Hippocampal formation (tissue), 2 donors: ENCODE measurements at places on chromosomes 6 and 20.

- DNase-seq = no peak
Measured at GRCh38 chr20:47960769-47961541, 175.7 kb upstream of the SULF2 start.

DNA sequence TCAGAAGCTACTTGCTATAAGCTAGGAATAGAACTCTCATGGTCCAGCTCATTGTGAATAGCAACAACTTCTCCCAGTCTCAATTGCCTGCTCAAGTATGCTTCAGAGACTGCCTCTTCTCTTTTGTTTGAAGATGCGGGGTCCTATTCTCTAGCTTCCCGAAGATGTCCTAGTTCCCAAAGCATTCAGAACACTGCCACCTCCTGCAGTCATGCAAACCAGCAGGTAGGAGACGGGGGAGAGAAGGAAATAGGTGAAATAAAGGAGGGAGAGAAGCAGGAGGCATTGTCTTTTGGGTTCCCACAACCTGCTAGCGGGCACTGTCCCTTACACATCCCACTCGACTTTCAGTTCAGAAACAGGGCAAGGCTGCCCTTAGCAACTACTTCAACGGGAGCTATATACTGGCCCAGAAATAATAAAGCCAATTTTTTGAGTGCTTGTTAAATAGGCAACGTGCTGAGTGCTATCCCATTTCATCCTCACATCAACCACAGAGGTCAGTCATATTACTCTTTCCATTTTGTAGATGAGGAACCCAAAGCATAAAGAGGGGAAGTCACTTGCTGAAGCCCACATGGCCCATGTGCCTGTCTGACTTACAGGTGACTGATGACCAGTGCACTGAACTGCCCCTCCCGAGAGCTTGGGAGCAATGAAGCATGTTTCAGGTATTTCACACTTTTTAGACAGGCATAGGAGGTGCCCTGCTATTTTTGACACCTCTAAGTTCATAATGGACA is 61.9 kb upstream of the ATXN1 start:
- DNase-seq = no peak

- DNase-seq = no peak
Measured at GRCh38 chr20:19112828-19113227, 99.6 kb upstream of the SLC24A3 start.

DNA sequence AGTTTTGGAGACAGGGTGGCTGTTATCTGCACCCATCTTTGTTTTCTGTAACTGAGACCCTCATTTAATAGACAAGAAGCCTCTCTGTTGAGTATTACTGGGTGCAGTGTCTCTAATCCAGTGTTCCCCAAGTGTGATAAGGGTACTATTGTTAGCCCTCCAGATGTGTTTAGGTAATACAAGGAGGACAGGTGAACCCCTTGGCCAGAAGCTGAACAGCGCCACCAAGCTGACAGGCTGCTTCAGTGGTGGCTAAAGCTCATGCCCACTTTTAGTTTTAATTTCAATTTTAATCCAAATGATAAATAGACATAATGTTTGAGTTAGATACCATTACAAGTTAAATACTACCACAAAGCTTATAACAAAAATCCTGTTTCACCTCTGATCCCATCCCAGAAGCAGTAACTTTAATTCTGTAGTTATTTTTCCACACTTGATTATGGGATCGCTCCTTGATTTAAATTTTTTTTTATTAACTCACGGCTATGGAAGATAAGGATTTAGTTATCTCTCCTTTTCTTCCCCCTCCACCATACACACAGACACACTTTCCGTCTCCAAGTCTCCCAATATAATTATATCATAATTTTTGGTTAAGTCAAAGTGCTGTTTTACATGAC is 8.4 kb upstream of the STK35 start:
- no peak for DNase-seq

- DNase-seq = no peak
Measured at GRCh38 chr6:155955038-155955437, 499.4 kb upstream of the NOX3 start.

GRCh38 chr20:31923388-31924331 is 28.2 kb downstream of the PDRG1 start:
- no peak for DNase-seq

GRCh38 chr6:93293460-93293859 is 125.9 kb downstream of the EPHA7 start:
- no peak for DNase-seq

- DNase-seq = no peak
Measured at GRCh38 chr6:30042476-30042875, 18.6 kb upstream of the POLR1H start.

DNA sequence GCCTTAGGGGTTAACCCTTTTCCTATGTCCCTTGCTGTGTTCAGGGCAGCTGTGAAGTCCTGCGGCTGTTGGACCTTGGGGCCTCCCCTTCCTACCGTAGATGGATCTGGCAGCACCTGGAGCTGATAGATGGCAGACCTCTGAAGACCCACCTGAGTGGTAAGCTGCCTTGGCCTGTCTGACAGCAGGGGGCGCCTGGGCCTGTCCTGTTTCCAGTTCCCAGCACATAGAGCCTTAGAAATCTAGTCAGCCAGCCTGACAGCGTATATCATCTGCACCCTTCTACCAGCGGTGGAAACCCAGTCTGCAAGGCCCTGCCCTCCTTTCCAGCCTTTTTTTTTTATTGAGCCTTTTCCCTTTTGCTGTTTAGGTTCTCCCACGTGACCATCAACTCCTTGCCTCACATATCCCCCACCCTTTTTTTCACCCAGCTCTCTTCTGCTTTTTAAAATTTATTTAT is 26.6 kb downstream of the CNBD2 start:
- peak; percentile 28 for DNase-seq

DNA sequence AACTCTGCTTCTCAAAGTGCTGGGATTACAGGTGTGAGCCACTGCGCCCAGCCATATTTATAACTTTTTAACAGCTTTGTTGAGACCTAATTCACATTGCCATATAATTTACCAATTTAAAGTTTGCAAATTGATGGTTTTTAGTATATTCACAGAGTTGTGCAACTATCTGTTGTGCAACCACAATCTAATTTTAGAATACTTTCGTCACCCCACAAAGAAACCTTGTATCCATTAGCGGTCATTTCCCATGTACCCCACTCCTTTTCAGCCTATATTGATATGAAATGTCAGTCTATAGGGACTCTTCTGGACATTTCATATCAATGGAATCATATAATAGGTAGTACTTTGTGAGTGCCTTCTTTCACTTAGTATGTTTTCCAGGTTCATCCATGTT is 55.8 kb downstream of the FOXO3 start:
- DNase-seq = no peak

GRCh38 chr20:55269913-55270312 is 735.4 kb downstream of the CBLN4 start:
- DNase-seq = no peak

- DNase-seq = no peak
Measured at GRCh38 chr6:106474466-106474865, 113.9 kb downstream of the CRYBG1 start.

DNA sequence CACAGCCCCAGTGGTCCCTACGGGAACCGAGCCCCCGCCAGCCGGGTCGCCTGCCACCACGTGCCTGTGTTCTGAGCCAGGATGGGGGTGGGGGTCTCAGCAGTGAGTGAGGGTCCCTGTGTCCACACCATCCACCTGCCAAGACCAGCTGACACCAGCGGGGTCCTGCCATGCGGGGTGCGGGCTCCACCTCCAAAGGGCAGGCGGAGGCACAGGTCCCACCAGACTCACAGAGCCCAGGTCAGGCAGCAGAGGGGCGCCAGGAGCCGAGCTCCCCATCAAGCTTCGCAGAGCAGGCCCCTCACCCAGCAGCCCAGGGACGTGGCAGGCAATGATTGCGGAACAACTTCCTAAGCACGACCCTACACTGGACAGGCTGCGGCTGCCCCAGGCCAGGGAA is 50.5 kb downstream of the KCNQ2 start:
- no peak for DNase-seq

GRCh38 chr6:34110610-34111009 is 35.3 kb downstream of the GRM4 start:
- no peak for DNase-seq

GRCh38 chr6:169545982-169546381 is 155.8 kb downstream of the WDR27 start:
- DNase-seq = no peak

DNA sequence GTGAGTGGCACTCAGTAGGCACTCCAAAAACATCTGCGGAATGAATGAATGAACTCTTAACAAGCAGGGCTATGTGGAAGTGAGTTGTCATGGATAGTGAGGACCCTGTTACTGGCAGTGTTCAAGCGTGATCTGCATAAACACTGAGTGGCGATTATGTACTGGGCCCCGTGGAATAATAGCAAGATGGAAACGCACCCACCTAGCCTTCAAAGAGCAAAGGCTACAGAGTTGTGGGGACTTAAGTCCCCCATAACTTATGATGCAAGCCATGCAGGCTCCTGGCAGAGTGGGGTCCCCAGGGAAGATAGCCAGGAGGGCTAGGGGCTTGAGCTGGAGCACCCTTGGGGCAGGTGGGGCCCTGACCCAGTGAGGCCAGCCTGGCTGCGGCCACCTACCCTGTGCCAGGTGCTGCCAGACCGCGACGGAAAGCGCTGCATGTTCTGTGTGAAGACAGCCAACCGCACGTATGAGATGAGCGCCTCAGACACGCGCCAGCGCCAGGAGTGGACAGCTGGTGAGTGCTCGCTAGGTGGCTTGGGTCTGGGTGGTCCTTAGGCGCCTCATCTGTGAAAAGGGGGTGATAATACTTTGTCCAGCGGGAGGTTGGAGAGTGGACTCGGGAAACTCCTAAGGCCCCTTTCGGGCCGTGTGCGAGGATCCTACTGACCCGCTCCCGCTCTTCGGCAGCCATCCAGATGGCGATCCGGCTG is 20.0 kb downstream of the DEF6 start:
- DNase-seq = no peak

DNA sequence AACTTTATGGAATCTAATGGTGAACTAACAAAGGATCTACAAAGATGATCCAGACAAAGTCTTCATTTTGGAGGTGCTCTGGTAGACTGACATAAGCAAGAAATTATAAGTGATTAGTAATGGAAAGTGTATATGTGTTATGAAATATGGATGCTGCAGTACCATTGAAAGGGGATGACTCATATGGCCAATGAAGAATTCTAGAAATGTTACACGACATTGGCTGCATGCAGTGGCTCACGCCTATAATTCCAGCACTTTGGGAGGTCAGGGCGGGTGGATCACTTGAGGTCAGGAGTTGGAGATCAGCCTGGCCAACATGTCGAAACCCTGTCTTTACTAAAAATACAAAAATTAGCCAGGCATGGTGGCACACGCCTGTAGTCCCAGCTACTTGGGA is 23.5 kb downstream of the CFAP206 start:
- DNase-seq = no peak

GRCh38 chr20:43960231-43960630 is 45.6 kb downstream of the TOX2 start:
- DNase-seq = no peak

GRCh38 chr6:69027861-69028260 is 392.8 kb downstream of the ADGRB3 start:
- DNase-seq = no peak

- peak; percentile 76 for DNase-seq
Measured at GRCh38 chr20:33674294-33675135, at the start of gene NECAB3. Gene NECAB3, minus strand, starts transcription at chr20:33674428. Its CDS starts 76 bp downstream, at chr20:33674352.

GRCh38 chr6:165389534-165389933 is 80.1 kb upstream of the C6orf118 start:
- no peak for DNase-seq

DNA sequence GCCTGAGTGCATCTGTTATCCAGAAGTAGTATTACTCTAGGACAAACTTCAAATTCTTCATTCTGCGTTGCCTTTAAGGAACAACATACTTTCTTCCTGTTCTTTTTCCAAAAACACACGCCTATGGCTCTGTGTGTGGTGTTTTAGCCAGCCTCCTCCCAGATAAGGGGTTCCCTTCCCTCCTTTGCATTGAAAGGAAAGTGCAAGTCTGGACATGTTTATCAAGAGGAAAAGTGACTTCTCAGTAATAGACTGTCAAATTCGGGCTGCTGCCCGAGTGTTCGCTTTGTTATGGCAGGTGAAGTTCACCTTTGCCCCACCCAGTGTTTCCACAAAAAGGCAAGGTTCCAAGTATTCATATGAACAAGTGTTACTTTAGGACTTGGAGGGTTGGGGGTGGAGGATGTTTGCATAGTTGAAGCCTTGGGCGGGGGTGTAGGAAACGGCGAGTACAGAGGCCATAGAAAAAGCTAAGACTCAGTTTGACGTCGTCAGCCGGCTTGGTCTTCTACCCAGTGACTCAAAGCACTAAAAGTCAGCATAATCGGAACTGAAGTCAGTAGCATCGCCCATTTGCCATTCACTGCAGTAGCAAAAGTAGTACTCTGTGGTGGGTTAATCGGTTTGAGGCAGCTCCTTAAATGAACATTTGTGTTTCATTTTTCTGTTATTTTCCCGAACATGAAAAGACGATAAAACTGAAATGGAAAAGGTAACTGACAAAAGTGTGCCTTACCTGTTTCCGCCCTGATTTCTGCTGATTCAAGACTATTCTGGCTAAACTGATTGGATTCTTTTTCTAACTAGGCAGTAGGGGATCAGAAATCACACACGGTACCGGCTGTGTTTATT is 12.5 kb downstream of the PRDM1 start:
- no peak for DNase-seq

GRCh38 chr6:154112181-154112809 is 73.3 kb downstream of the OPRM1 start:
- DNase-seq = no peak

DNA sequence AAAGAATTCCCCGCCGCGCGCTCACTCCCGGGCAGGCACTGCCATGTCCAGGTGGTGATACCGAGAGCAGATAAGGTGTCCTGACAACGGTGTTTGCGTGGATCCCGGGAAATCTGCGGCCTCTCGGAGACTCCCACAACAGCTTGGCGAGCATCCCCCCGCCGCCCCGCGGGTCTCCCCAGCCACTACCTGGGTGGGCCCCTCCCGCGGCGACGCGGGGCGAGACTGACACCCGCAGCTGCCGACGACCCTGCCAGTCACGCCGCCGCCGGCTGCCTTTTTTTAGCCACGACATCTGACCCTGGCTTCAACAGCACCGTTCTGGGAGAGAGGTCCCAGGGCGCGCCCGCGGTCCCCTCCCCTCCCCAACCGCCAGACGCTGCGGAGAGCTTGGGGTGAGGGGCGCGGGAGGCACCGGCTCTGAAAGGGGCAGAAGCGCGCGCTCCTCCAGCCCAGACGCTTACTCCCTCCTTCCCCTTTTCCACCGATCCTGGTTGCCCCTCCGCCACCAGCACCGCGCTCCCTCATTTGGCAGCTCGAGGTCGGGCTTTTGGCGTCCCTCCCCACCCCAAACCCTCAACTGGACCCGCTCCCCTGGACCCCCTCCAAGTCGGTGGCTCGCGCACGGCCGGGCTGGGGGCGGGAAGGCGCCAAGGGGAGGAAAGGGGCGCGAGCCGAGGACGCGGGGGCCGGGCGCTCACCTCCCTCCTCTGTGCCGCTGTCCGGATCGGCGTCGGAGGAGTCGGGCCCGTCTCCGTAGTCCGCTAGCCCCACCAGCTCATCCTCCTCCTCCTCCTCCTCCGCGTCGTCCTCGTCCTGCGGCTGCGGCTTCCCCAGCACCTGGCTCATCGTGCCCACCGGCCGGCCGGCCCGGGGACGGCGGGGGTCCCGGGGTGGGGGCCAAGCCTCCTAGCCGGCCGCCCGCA is 665 bp downstream of the RRAGD start:
- DNase-seq = peak; percentile 67

GRCh38 chr6:143515061-143515760 is 3.7 kb upstream of the FUCA2 start:
- DNase-seq = no peak

GRCh38 chr20:5974531-5974930 is 24.1 kb downstream of the MCM8 start:
- no peak for DNase-seq

- no peak for DNase-seq
Measured at GRCh38 chr20:54920491-54920890, 445.1 kb downstream of the DOK5 start.

- no peak for DNase-seq
Measured at GRCh38 chr6:75852721-75853120, 103.7 kb downstream of the MYO6 start.
